ENCODE measurements at places on chromosomes 5 and 9. TPM values are rescaled to one million over a fixed set of nuclear protein-coding genes. Genes with fewer than 3 reads are reported as not detected.
A peak's percentile ranks its signal among the peaks of the same experiment; 100 is the strongest.

GRCh38 chr9:129174724-129175514 is 3.1 kb downstream of the IER5L start:
- no peak for DNase-seq

DNA sequence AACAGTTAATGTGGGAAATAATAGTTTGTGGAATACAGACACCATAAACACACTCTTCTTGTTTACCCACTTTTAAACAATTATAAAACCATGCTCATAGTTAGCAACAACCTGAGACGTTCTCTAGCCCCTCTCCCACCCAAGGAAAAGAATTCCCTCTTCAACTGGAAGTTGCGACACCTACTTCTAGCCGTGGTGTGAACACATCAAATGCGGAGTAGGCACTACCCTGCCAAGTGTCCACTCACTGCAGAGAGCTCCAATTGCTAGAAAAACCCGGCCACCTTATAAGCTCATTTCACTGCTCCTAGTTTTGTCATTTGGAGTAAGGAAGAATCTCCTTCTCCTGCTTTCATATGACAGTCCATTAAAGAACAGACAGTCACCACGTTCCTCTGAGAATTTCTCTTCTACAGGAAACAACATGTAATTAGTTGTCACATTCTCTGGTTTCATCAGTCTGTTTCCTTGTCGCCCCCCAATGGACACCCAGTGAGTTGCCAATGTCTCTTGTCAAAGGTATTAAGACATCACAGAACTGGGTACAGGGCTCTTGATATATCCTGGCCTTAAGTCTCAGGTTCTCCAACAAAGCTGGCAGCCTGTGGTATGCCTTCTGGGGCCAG is 47.3 kb downstream of the PRLR start:
- DNase-seq = no peak

- DNase-seq = peak; percentile 24
These were observed 47.5 kb downstream of the DAB2IP start for GRCh38 chr9:121698627-121699570.

DNA sequence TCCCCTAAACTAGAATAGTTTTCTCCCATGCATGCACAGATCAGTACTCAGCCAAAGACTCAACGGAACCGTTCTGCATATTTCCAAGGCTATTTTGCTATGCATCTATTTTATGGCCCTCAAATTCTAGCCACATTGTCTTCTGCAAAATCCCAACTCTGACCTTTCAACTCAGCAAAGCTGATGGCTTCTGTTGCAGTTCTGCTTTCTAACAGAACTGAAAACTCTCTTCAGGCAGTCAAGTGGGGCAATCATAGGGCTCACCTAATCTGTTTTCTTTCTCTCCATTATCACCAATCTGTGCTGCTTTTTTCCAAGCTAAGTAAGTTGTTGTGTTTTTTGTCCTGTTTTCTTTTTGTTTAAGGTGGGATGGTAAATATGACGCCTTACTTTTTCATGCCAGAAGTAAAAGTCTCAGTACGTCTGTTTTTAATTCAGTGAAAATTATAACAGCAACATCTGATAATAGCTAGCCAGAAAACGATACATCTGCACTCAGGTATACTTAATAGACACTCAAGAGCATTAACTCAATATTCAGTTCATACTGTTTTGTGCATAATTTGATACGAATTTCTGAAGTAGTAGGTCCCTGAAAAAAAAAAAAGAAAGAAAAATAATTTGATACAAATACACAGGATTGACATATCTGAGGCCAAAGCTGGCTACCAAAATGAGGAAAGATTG is 454.3 kb downstream of the TLE1 start:
- no peak for DNase-seq

GRCh38 chr9:13705918-13706317 is 426.4 kb upstream of the MPDZ start:
- peak; percentile 86 for DNase-seq

DNA sequence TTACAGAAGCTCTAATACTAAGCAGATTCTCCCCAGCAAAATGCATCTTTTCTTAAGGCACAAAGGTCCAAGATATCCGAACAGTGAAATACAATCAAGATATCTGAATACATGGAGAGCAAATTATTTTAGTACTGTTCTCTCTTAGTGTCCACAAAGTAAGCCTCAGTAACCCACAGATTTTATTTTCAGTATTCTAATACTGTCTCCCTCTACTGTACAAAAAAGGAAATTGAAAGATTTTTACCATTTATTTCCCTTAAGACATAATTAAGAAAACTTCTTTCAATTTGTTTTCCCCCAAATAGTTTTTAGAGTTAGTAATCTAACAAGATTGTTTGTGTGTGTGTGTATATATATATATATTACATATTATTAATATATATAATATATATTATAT is 24.7 kb upstream of the NOL6 start:
- no peak for DNase-seq

DNA sequence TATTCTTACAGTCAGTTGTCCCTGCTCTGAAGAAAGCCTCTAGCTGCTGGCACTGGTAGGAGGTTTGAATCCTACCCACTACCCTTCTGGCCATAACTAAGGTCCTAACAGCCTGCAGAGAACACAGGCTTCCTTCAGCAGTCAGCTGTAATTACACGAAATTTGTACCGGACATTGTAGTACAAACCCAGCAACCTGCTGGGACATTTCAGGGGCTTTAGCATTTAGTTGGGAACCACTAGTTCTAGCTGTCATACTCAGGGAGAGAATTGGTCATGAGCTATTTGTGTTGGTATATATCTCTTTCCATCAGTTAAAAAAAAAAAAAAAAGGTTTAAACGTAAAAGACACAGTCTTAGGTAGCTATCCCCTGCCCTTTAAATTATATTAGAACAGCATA is 1070.2 kb upstream of the DMAC1 start:
- no peak for DNase-seq

GRCh38 chr9:34991607-34992375 is 2.2 kb downstream of the DNAJB5 start:
- DNase-seq = no peak

DNA sequence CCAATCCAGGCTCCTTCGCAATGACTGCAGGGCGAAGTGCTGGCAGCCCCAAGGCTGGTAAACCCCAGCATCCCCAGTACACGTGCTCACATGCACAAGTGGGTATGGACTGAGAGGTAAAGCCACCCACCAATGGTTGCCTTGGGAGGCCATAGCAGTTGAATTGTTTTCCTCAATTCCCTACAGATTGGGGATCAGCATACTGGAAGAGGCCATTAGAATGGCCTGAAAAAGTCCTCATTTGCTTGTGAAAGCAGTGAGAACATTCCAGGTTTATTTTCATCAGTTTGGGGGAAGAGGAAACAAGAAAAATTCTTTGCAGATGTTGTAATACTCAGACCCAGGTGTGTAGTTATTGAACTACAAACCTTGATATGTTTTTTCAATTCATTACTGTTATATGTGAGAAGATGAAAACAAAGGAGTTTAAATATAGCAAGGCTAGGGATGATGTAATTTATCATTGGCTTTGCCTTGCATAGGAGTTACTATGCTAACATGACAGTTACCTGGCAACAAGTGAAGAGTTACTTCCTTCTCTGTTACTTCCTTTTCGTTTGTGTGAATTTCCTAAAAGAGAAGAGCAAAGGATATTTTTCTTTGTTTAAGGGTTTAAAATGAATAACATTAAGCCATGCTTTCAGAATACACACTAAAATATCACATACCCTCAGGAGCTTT is 36.4 kb downstream of the MTMR12 start:
- no peak for DNase-seq

DNA sequence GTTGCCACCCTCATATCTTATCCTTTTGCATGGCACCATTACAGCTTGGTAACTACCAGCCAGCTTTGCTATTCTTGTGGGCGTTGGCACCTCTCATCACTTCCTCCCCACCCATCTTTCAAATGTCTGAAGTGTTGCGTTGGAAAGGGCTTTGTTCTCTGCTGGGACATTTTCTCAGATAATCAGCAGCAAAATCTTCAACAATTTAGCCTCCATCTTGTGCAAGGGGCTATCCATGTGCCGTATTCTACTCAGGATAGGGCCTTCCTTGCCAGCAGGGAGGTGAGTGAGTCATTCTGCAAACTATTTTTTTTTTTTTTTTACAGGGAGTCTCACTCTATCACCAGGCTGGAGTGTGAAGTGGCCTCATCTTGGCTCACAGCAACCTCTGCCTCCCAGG is 62.1 kb upstream of the NUDT12 start:
- DNase-seq = no peak

DNA sequence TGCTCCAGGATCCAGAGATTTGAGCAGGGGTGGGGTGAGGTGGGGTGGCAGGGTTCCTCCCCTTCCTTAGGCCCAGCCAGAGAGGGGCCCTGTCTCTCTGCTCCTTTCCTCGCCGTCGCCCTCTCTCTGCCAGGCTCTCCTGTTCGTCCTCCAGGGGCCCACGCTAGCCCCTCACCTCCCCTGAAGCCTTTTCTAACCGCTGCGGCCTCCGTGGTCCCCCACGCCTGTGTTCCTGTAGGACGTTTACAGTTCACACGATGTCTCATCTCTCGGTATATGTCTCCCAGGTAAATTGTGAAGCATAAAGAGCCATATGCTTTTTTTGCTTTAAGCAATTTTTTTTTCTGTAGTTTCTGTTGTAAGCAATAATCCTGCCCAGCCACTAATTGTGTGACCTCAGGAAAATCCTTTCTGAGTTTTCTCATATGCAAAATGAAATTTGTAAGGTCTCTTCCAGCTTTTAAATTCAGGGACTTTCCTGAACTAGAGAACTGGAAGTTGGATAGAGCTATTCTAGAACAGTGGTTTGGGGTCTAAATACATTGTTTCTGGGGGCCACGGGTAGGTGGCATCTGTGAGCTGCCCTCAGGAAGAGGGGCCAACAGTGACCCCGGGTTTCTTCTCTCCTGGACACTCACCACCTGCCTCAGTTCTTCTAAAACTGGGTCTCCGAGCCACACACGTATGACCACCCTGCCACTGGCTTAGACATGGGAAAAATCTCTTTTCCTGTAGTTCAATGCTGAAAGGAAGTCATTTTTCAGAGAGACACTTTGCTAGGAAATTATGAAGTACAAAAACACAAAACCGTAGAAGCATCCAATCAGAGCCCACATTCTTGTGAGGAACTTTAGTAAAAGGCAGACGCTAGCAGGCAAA is 50.2 kb upstream of the ZNF366 start:
- DNase-seq = no peak

- DNase-seq = no peak
These were observed 182.7 kb downstream of the OLFM1 start for GRCh38 chr9:135269912-135270830.

GRCh38 chr5:160071916-160072315 is 47.3 kb downstream of the PWWP2A start:
- DNase-seq = no peak

DNA sequence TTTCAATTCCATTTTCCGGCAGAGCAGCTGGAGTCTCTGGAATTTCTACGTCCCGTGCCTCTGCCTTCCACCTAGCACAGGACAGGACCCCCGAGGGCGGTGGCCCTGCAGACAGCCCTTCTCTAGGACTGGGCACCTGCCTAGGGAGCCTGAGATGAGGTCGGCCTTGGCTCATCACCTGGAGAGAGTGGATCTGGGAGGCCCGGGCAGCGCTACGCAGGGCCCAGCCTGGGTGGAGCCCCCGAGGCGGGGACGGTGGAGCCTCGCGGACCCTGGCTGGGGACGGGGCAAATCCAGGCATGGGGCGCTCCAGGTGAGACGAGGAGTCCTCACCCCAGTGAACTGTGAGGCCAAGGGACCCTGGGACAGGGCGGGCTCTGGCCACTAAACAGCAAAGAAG is 114.5 kb downstream of the MTRR start:
- no peak for DNase-seq

DNA sequence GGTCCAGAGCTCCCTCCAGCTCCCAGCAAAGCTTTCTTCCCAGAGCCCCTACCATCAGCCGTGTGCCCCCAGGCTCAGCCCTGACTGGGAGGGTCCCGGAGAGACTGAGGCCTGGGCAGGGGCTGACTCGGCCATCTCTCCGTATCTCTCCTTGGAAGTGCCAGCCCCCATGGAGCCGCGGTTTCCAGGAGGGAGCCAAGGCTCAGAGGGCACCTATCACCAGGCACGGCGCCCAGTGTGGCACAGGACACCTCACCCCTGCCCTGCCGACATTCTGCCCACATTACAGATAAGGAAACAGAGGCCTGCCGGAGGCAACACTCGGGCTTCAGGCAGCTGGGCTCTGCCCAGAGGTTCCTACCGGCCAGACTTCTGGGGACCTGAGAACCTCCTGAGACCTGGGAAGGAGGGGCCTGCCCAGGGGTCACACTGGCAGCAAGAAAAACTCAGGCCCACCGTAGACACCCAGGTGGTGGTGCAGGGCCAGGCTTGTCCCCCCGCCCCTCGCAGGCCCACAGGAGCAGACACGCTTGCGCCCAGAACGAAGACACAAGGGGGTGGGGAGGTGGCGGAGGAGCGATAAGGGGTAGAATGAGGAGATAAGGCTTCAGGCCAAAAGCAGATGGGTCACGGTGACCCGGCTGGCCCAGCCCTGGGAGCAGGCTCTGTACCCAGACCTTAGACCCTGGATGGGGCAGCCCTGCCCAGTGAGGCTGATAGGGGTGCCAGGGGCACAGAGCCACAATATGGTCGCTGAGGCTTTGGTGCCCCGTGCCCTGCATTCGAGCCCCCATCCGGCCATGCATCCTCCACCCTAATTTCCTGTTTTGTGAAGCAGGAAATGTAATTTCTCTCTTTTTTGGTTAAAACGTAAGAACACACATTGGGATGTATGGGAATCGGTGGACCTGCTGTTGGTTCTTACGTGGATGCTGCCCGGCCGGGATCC is 11.8 kb downstream of the NR5A1 start:
- DNase-seq = no peak

DNA sequence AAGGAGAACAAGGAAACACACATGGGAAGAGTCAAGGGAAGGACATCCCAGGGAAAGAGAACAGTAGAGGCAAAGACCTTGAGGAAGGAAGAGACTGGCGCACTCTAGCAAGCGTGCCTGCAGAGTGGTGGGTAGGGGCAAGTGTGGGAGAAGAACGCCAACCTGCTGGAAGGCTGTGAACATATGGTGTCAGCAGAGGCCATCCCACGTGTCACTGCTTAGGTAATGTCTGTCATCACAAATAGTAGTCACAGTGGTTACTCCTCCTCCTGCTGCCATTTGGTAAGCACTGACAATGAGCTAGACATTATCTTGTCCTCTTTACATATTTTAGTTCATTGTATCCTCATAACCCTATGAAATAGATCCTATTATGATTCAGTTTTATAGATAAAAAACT is 206.4 kb upstream of the TRIM32 start:
- DNase-seq = no peak

- DNase-seq = no peak
These were observed at the start of gene MYO10 for GRCh38 chr5:16936150-16936988. Gene MYO10 (minus strand): TSS chr5:16936288. CDS start chr5:16935808, 480 bp downstream.

CDH9 gene
- polyA plus RNA-seq = not detected

GPR151 gene
- polyA plus RNA-seq = not detected

ADCY2 gene
- 51.8 TPM for polyA plus RNA-seq

CYLC2 gene
- not detected for polyA plus RNA-seq

C9 gene
- 0.22 TPM for polyA plus RNA-seq

BOD1 gene
- 72.1 TPM for polyA plus RNA-seq
